NCI-H226 (cell line): ENCODE measurements at places on chromosomes 13 and 19.

DNA sequence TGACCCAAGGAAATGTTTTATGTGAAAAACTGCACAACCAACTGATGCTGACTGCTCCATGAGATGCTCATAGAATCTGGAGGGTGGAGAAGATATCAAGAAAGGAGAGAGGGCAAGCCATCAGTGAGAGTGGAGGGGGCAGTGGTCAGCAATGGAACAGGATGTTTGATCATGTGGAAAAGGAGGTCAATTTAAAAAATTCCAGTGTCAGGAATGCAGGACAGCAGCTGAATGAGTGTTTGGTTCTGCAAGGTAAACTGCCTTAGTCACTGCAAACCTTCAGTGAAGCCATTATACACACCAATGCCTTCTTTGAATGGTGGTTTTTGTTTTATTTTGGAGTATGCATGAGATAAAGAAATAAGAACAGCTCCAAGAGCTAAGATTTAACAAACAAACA, 121.5 kb downstream of the FGF14 start:
- DNase-seq: no peak

DNA sequence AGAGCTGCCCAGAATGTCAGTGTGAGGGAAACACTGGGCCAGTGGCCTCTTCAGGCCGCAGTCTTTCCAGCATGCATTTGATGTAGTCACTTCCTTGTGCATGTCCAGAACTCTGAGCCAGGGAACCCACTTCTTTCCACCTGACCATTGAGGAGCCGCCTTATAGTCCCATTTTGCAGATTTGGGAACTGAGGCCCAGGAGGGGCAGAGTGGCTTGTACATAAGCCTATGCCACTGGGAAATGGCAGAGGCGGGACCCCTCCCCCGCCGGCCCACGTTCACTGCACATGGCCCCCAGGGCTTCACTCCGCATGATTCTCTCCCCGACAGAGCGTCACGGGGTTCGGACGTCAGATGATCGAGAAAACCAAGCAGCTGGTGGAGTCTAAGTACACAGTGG, 5.6 kb upstream of the SPIB start:
- no peak for DNase-seq

DNA sequence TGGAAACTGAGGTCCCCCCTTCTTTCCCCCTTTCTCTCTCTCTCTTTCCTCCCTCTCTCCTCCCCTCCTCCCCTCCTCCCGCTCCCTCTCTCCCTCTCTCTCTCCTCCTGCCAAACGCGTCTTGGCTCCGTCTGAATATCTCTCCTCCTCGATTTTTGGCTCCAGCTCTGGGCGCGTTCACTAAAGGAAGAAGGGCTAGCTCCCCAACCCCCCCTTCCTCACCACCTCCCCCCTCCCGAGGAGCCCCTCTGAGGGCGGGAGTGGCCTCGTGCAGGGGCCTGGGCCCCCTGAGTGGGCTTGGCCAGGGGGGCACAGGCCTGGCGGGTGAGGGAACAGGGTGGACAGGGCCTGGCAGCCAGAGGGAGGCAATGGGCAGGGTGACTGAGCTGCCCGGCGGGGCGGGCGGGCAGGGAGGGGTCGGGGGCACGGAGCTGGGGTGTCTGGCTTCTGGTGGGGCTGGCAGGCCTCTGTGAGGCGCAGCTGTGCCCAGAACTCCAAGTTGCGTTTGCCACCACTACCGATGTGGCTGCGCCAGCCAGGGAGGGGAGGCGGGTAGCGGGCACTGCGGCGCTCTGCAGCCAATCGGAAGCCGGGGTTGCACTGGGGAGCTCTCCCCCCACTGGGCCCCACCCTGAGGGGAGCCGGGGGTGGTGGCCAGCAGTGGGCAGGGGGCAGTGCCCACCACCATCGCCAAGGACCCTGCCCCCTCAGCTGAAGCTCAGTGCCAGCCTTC, 7.1 kb downstream of the NFIX start:
- no peak for DNase-seq

- peak; percentile 59 for DNase-seq
These were observed 33.6 kb upstream of the LPAR6 start for GRCh38 chr13:48446464-48446863.

DNA sequence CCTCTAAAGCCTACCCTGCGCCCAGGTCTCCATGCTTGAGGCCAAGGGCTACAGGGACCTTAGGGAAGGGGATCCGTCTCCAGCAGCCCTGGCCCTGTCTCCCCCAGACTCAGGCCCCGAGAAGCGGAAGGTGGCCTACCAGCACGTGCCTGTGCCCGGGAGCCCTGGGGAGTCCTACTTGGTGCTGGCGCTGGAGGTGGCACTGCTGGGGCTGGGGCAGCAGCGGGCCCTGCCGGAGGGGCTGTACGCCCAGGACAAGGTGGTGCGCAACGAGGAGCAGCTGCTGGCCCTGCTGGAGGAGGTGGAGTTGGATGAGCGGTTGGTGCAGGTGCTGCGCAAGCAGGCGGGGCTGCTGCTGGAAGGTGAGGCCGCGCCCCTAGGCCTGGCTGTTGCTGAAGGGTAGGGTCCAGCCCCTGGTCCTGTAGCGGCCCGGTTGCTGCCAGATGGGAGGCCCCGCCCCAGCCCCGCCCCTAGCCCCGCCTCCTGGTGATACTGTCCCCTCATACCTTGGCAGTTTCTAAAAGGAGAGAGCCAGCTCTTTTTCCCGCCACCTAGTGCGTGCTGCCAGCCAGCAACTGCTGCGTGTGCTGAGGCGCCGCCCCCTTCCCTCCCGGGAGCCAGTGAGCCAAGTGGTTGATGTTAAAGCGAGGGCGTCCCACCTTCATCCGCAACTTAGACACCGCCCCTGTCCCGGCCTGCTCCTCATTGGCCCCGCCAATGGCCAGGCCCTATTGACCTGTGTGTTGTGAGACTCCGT, 22.6 kb downstream of the ZSWIM4 start:
- DNase-seq: no peak

DNA sequence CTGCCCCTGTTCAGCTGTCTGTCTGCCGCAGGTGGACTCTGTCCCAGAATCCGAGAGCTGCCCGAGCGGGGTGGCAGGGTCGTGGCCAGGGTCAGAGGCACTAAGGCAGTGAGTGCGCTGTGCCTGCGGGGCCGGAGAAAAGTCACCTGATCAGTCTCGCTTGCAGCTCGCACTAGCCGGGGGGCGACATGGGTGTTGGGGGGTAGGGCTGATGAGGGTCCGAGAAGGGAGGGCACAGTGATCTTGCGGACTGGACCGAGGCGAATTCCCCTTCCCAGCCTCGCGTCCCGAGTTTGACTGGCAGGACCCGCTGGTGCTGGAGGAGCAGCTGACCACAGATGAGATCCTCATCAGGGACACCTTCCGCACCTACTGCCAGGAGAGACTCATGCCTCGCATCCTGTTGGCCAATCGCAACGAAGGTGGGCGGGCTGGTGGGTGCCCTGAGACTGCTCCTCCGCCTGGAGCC, 627 bp downstream of the GCDH start:
- DNase-seq: no peak

DNA sequence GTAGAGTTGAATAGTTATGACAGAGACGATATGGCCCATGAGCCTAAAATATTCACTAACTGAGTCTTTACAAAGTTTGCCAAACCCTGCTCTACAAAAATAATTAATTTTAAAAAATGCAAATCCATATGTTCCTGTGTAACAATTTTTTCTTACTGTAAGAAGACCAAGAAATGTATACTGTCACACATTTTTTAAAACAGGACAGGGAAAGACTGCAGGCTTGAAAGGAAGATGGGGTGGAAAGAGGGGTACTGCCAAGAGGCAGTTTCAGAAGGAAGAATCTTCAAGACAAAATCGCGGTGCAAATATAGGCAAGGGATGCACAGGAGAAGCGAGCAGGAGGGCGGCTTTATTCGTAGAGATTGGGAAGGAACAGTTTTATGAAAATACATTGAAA, 115.7 kb upstream of the KLHL1 start:
- no peak for DNase-seq

GRCh38 chr19:41649827-41650226, 23.0 kb upstream of the CEACAM4 start:
- no peak for DNase-seq

GRCh38 chr13:99196466-99197116, 4.1 kb upstream of the UBAC2 start:
- no peak for DNase-seq

- DNase-seq: no peak
These were observed 1375.6 kb downstream of the EFNB2 start for GRCh38 chr13:105159841-105160240.

- DNase-seq: no peak
These were observed 43.8 kb downstream of the C13orf42 start for GRCh38 chr13:51067210-51067701.

DNA sequence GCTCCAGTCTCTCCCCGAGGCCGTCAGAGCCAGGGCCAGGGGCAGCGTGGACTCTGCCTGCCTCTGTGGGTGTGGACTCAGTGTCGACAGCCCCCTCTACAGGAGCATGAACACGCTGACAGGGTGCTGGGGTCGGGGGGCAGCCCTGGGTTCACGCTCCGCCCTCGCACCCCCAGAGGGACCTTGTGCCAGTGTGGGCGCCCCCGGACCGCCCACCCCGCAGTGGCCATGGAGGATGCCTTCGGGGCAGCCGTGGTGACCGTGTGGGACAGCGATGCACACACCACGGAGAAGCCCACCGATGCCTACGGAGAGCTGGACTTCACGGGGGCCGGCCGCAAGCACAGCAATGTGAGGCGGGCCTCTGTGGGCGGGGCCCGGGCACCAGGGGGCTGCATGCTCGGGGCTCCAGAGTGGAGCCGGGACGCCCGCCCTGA, 8.3 kb downstream of the TRPM4 start:
- DNase-seq: no peak

DNA sequence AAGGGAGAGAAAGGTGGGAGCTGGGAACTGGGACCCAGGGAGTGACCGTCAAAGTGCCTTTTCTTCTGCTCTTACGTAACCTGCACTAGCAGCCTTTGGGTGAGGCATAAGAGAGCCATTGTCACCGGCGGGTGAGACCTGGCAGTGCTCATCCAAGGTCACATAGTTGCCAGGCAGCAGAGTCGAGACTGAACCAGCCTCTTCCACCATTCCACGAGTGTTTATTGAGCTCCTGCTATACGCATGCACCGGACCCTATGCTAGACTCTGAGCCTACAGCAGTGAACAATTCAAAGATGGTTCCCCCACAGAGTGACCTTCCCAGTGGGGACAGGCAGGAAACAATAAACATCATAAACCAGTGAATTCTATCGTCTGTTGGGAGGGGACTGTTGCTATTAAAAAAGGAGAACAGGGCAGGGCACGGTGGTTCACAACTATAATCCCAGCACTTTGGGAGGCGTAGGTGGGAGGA, 18.6 kb upstream of the STRN4 start:
- no peak for DNase-seq
